ENCODE measurements at places on chromosomes 5 and 9.

DNA sequence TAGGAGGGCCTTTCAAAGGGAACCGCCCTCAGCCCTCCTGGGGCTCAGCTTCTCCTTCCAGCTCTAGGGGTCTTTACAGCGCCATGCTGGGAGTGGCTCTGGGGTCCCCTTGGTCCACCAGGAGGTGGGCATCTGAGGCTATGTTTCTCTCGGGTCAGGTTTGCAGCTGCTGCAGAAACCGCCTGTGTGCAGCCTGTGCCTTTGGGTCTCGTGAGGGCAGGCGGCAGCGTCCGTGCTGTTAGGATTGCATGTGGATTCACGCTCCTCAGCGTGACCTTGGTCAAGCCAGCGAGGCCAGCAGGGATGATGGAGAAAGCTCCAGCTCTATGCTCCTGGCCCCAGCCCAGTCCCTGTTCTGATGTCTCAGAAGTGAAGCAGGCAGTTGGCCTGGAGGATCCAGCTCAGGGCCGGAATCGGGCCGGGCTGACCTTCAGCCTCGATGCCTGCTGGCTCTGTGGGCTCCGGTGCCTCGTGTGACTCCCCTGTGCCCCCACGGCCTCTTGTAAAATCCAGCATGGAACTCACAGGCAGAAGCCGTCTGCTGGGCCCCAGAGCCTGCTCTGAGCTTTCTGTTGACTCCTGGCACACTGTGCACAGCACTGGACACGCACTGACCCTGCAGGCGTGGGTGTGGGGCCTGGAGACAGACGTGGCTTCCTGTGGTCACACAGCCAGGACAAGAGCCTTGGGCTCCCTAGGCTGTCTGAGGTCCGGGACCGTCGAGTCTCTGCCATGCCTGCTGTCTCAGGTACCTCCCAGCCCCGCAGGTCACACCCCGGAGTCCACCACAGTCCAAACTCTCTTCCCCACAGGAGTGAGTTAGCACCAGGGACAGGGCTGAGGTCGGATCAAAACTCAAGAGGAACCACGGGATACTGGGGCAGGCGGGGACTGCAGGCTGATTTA, 54.3 kb downstream of the TRIP13 start:
- no peak for DNase-seq

- DNase-seq, result no peak
These were observed 406.8 kb upstream of the ZNF608 start for GRCh38 chr5:125153231-125153630.

GRCh38 chr5:63245271-63245670, 666.7 kb downstream of the LRRC70 start:
- no peak for DNase-seq

- no peak for DNase-seq
These were observed 3.9 kb upstream of the SPATA9 start for GRCh38 chr5:95686651-95687050.

- no peak for DNase-seq
These were observed 65.4 kb upstream of the CDH12 start for GRCh38 chr5:22918511-22918910.

- no peak for DNase-seq
These were observed 103.6 kb downstream of the BOD1 start for GRCh38 chr5:173512637-173513435.

DNA sequence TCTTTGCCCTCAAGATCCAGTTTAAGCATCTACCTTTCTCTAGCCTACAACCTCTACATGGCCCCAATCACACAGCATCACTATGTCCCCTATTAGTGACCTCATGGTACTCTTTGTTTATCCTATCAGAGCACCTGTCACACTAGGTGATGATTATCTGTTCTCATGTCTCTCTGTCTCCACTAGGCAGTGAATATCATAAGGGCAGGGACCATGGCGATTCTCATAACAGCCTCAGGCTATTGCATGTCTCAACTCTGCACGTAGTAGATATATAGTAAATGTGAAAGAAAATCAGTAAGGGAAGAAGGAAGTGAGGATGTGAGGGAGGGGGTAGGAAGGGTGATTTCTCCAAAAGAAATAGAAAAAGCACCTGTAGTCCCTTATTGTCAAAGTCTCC, 311.0 kb downstream of the NSG2 start:
- no peak for DNase-seq

DNA sequence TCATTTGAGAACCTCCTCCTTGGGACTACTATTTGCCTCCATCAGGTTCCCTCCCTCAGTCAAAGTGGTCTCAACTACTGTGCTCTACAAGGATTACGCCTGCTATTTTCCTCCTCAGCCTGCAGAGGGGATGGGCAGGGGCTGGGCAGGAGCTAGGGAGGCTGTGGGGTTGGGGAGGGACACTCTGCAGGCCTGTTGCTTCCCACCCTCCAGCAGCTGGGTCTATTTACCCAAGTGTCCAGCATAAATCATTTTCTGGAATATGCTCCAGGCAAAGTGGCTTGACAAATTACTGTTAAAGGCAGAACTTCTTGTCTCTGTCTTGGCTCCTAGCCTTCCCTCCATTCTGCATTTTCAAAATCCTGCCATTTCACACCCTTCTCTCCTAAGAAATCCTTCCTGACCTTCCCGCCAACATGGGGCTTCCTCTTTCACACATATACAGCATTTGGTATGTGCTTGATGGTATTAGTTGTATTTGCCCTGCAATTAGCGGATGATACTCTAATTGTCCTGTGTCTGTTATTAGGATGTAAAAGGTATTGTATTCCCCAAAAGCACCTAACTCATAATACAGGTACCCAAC, 106.7 kb downstream of the EFNA5 start:
- no peak for DNase-seq

- DNase-seq, result no peak
These were observed 56.9 kb downstream of the GPR21 start for GRCh38 chr9:123090198-123090896.

DNA sequence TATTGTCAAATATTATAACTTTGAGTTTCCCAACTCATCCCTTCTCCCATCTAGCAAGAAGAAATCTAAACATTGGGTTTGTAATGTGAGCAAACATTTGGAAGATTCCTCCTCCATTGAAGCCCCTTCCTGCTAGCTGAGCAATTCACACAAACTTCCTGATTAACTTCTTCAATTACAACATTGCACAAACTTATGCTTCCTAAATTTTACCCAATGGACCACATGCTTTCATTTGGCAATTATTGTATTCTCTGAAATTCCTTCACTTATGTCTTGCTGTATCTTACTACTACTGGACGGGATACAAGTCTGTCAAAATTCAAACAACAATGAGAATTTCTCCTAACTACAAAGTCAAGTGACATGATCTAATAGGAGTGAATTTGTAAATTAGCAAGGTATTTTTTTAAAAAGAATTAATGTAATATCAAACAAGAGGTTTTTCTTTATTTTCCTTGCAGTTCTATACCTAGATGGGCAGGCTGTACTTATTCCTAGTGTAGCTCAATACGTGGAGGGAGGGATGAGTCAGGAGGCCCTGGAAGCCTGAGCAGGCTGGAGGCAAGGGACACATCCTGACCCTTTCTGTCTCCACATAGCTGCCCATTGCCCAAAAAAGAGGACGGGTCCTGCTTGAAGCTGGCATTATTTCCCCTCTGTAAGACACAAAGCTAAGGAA, 11.8 kb upstream of the IFNW1 start:
- no peak for DNase-seq

- no peak for DNase-seq
These were observed 413.1 kb downstream of the KCTD16 start for GRCh38 chr5:144583541-144584449.

DNA sequence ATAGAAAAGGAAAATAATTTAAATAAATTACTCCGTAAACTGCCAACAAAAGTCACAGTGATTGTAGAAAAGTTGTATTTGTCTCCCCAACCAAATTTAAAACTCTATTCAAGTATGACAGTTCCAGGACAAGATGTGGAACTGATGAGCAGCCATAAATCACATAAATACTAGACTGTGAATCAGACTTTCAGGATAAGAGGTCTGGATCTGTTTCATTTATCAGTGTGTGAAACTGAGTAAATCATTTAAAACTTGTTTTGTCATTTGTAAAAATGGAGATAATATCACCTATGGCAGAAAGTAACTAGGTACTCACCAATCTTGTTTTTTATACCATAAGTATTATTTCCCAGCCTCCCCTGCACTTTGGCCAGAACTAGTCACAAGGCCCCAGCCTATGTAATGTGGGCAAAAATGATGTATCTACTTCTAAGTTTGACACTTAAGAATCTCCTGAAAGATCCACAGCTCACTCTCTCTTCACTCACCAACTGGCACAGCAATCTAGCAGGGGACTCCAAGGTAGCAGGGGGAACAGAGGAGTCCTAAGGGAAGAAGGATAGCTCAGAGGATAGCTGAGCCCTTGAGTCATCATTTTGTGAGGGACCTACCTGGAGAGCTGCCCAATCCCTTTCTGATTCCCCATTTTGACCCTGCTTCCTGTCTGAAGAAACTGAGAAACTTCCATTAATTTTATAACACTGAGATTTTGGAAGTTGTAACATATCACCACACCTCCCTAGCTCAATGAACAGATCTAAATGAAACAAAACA, 31.6 kb downstream of the TMEM161B start:
- no peak for DNase-seq

GRCh38 chr9:1096155-1096964, 46.2 kb downstream of the DMRT2 start:
- no peak for DNase-seq

- DNase-seq, result no peak
These were observed 245.1 kb upstream of the ELAVL2 start for GRCh38 chr9:24071091-24071490.

- no peak for DNase-seq
These were observed 885.6 kb upstream of the DMAC1 start for GRCh38 chr9:8684978-8685708.

GRCh38 chr5:149328177-149328576, 17.1 kb upstream of the GRPEL2 start:
- DNase-seq, result no peak
